ENCODE measurements at places on chromosomes 6 and 20.
A peak's percentile ranks its signal among the peaks of the same experiment; 100 is the strongest.

DNA sequence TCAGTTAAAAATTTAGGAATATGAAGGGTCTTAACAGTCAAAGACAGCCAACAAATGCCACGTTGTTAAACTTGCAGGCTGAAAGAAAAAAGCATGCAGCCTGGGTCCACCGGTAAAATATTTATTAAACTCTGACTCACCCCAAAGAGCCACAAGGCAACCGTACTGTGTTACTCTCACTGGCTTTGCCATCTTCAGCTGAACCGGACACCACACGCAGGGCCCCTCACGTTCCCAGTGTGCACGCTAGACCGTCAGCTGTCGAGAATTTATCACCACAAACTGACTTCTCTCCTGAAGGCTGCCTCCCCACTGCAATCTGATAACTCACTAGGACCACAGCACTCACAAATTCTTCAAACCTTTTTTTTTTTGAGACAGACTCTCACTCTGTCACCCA is 30.7 kb downstream of the HUS1B start:
- DNase-seq, result no peak
- no peaks in the 10 kb centered on the region for H3K27me3 ChIP-seq
- peaks cover 19% of the 10 kb centered on the region for H3K36me3 ChIP-seq
- peaks cover 12% of the 10 kb centered on the region for H3K4me1 ChIP-seq
- H3K27ac ChIP-seq, result no peak overlapping the region

DNA sequence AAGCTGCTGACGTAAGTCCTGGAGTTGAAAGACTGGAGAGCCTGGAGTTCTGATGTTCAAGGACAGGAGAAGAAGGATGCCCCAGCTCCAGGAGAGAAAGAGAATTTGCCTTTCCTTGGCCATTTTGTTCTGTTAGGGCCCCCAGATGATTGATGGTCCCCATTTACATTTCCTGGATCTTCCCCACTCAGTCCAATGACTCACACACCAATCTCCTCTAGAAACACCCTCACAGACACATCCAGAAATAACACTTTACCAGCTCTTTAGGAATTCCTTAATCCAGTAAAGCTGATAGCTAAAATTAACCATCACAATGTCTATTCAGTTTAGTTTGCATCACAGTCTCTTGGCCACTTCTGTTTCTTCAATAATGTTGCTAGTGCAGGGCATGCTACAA is 260.2 kb upstream of the IRAK1BP1 start:
- H3K36me3 ChIP-seq, result no peaks in the 10 kb centered on the region
- H3K4me3 ChIP-seq, result no peak overlapping the region
- no peaks in the 10 kb centered on the region for H3K4me1 ChIP-seq
- DNase-seq, result no peak
- H3K27me3 ChIP-seq, result no peaks in the 10 kb centered on the region

GRCh38 chr20:59221707-59222252 is 58.2 kb downstream of the ZNF831 start:
- H3K4me3 ChIP-seq, result peak overlapping the region; percentile 51
- H3K4me1 ChIP-seq, result peaks cover 13% of the 10 kb centered on the region
- H3K36me3 ChIP-seq, result no peaks in the 10 kb centered on the region

DNA sequence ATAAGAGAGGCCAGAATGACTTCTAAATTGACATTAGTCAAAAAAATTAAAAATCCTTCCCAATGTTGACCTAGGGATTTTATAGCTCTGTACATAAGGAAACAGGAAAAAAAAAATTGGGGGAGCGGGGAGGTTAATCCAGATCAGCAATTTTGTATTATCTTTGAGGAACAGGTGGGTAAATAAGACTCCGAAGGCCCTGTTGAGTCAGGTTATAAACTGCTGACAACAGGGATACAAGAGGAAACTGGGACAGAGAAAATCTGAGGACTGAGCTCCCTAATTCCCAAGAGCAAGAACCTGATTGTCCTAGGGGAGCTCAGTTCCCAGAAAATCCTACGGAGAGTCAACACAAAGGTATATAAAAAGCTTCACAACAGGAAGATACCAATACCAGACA is 26.8 kb upstream of the CRIP3 start:
- no peak for DNase-seq
- H3K4me1 ChIP-seq, result peaks cover 17% of the 10 kb centered on the region
- no peak overlapping the region for H3K4me3 ChIP-seq
- peaks cover 10% of the 10 kb centered on the region for H3K36me3 ChIP-seq
- H3K27me3 ChIP-seq, result peaks cover 4% of the 10 kb centered on the region

DNA sequence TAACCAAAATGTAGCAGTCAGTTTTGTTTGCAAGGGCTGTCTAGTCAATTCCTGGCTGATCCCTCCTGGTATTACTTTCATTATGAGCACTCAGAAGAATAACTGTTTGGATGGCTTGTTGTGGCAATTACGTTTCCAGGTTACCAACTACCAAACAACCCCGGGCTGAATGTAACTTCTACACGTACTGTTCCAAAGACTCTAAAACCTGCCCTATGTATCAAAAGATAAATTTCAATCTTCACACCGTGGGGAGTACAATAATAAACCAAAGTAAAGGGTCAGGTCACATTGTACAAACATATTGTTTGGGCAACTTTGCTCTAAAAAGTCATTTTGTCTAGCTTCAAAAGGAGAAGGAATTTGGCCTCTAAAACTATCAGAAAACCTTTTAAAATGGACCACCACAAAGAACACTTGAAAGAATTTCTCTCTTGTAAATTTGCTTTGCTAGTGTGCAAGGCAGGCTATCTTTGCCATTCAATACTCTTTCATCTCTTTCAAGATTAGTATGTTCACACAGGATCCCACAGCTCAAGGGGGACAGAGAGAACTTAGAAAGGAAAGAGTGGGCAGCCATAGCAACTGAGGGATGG is 27.6 kb downstream of the DCDC2 start:
- peaks cover 8% of the 10 kb centered on the region for H3K27me3 ChIP-seq
- no peaks in the 10 kb centered on the region for H3K4me1 ChIP-seq
- no peaks in the 10 kb centered on the region for H3K36me3 ChIP-seq

- no peak overlapping the region for H3K27ac ChIP-seq
- no peak for DNase-seq
- no peaks in the 10 kb centered on the region for H3K27me3 ChIP-seq
Observed at GRCh38 chr6:36035225-36035624, 7.6 kb downstream of the MAPK14 start.

- no peak within 1 kb of the TSS for H3K27ac ChIP-seq
- H3K4me1 ChIP-seq, result peaks cover 25% of the 10 kb centered on the region
- H3K4me3 ChIP-seq, result no peak within 1 kb of the TSS
- peaks cover 50% of the 10 kb centered on the region for H3K27me3 ChIP-seq
Observed at GRCh38 chr6:154356690-154357089, at the start of gene IPCEF1. TSS of gene IPCEF1 (minus strand) at chr6:154356803. CDS start at chr6:154265947, 90,856 bp downstream.

GRCh38 chr6:37376078-37376743 is 22.4 kb downstream of the RNF8 start:
- H3K27ac ChIP-seq, result no peak overlapping the region
- no peaks in the 10 kb centered on the region for H3K27me3 ChIP-seq
- peaks cover 28% of the 10 kb centered on the region for H3K36me3 ChIP-seq
- no peak overlapping the region for H3K4me3 ChIP-seq
- no peak for DNase-seq
- H3K4me1 ChIP-seq, result no peaks in the 10 kb centered on the region

- peak; percentile 33 for DNase-seq
- no peaks in the 10 kb centered on the region for H3K27me3 ChIP-seq
- H3K4me1 ChIP-seq, result peaks cover 15% of the 10 kb centered on the region
- H3K27ac ChIP-seq, result no peak overlapping the region
- peaks cover 2% of the 10 kb centered on the region for H3K36me3 ChIP-seq
- no peak overlapping the region for H3K4me3 ChIP-seq
Observed at GRCh38 chr20:62409931-62410745, 3.1 kb upstream of the CABLES2 start.

DNA sequence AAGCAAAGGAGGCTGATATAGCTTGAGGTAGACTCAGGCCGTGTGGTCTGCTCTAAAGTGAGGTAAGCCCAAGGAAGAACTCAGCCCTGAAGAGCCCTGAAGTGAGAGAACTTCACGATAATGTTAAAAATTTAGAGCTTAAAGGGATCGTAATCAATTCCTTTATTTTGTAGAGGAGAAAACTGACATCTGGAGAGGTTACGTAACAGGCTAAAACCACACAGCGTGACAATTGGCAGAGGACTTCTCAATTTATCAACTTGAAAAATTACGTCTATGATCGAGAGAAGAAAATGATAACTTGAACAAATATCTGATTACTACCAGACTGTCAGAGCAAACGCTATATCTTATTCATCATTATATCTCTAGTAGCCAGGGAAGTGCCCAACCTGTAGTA is 121.8 kb upstream of the FOXO3 start:
- no peaks in the 10 kb centered on the region for H3K36me3 ChIP-seq
- no peaks in the 10 kb centered on the region for H3K4me1 ChIP-seq
- DNase-seq, result no peak
- no peak overlapping the region for H3K27ac ChIP-seq
- H3K27me3 ChIP-seq, result peaks cover 49% of the 10 kb centered on the region
- H3K4me3 ChIP-seq, result no peak overlapping the region

- DNase-seq, result no peak
- H3K4me1 ChIP-seq, result no peaks in the 10 kb centered on the region
- H3K36me3 ChIP-seq, result no peaks in the 10 kb centered on the region
- no peak overlapping the region for H3K27ac ChIP-seq
- no peak overlapping the region for H3K4me3 ChIP-seq
Observed at GRCh38 chr6:82995066-82995465, 70.6 kb downstream of the UBE3D start.

- peaks cover 20% of the 10 kb centered on the region for H3K36me3 ChIP-seq
- peaks cover 32% of the 10 kb centered on the region for H3K4me1 ChIP-seq
- DNase-seq, result no peak
- H3K27ac ChIP-seq, result no peak overlapping the region
Observed at GRCh38 chr20:58399926-58400325, 10.9 kb downstream of the VAPB start.

DNA sequence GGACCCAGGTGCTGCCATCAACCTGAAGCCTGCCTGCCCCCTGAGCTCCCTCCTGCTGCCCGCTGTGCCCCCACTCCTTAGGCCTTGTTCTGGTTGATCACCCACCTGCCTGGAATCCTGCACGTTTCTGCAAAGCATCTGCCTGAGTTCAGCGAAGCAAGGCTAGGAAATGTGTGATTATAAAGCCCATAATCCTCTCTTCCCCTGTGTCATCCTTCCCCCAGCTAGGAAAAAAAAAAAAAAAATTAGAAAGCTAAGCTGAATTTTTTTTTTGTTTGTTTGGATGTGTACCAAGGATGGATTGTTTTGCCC is 93.2 kb downstream of the FOXA2 start:
- no peak for DNase-seq
- no peaks in the 10 kb centered on the region for H3K36me3 ChIP-seq
- no peaks in the 10 kb centered on the region for H3K27me3 ChIP-seq
- no peak overlapping the region for H3K27ac ChIP-seq
- no peak overlapping the region for H3K4me3 ChIP-seq

GRCh38 chr6:132736239-132736638 is 21.5 kb downstream of the VNN2 start:
- H3K4me3 ChIP-seq, result no peak overlapping the region
- no peak overlapping the region for H3K27ac ChIP-seq

GRCh38 chr6:11824986-11825385 is 46.4 kb upstream of the ADTRP start:
- H3K36me3 ChIP-seq, result no peaks in the 10 kb centered on the region
- no peak overlapping the region for H3K4me3 ChIP-seq
- peaks cover 1% of the 10 kb centered on the region for H3K27me3 ChIP-seq
- peaks cover 7% of the 10 kb centered on the region for H3K4me1 ChIP-seq

GRCh38 chr6:35859367-35859766 is 54.2 kb downstream of the LHFPL5 start:
- no peaks in the 10 kb centered on the region for H3K27me3 ChIP-seq
- H3K4me1 ChIP-seq, result peaks cover 3% of the 10 kb centered on the region
- H3K36me3 ChIP-seq, result peaks cover 84% of the 10 kb centered on the region

- H3K36me3 ChIP-seq, result no peaks in the 10 kb centered on the region
- no peak overlapping the region for H3K27ac ChIP-seq
- H3K4me3 ChIP-seq, result no peak overlapping the region
Observed at GRCh38 chr6:128754658-128755256, 128.2 kb upstream of the LAMA2 start.

GRCh38 chr6:38103921-38104320 is 284.4 kb downstream of the ZFAND3 start:
- H3K4me3 ChIP-seq, result no peak overlapping the region
- DNase-seq, result no peak
- H3K4me1 ChIP-seq, result peaks cover 5% of the 10 kb centered on the region
- peaks cover 3% of the 10 kb centered on the region for H3K36me3 ChIP-seq
- H3K27me3 ChIP-seq, result no peaks in the 10 kb centered on the region

- H3K4me3 ChIP-seq, result no peak overlapping the region
- H3K36me3 ChIP-seq, result no peaks in the 10 kb centered on the region
- peaks cover 2% of the 10 kb centered on the region for H3K4me1 ChIP-seq
- no peak overlapping the region for H3K27ac ChIP-seq
- H3K27me3 ChIP-seq, result no peaks in the 10 kb centered on the region
Observed at GRCh38 chr20:59723108-59723500, 118.8 kb downstream of the PHACTR3 start.

DNA sequence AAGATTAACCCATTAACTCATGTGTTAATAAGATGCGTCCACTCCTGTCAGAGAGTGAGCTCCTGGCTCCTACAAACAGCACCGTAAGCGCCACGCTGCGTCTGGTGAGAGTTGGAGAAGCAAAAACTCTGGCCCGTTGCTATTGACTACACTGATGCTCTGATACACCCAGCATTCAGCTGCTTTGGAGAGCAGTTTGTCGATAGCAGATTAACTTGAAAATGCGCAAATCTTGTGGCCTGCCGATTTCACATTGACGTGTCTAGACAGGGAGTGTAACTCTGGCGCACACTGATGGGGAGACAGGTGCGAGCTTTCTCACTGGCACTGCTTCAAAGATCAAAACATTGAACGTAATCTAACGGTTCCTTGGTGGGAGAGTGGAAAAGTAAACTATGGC is 151.7 kb upstream of the RPS6KA2 start:
- no peak overlapping the region for H3K4me3 ChIP-seq
- DNase-seq, result no peak
- H3K27me3 ChIP-seq, result peaks cover 2% of the 10 kb centered on the region
- H3K27ac ChIP-seq, result no peak overlapping the region

- H3K4me1 ChIP-seq, result no peaks in the 10 kb centered on the region
- H3K4me3 ChIP-seq, result no peak overlapping the region
- H3K27ac ChIP-seq, result no peak overlapping the region
- no peaks in the 10 kb centered on the region for H3K36me3 ChIP-seq
Observed at GRCh38 chr20:45121388-45121787, 2.9 kb downstream of the WFDC12 start.

DNA sequence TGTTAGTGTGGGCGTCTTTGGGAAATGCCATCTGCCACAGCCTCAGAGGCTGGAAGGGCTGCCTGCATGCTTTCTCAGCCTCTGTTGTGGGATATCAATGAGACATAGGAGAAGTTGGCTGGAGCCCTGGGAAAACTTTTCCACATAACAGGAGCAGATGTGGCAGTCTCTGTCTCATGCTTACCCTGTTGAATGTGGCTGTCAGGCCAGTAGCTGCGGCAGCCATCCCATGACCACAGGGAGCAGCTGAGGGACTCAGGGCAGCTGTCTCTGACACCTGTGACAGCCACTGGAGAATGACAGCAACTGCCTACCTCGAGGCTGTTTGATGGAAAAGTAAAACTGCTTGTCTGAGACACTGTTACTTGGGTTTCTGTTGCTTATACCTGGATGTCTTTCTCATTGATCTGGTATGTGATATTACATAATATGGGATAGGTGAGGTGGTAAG is 64.4 kb downstream of the TULP4 start:
- no peak overlapping the region for H3K4me3 ChIP-seq
- H3K27ac ChIP-seq, result no peak overlapping the region
- H3K27me3 ChIP-seq, result no peaks in the 10 kb centered on the region
- H3K4me1 ChIP-seq, result peaks cover 4% of the 10 kb centered on the region

DNA sequence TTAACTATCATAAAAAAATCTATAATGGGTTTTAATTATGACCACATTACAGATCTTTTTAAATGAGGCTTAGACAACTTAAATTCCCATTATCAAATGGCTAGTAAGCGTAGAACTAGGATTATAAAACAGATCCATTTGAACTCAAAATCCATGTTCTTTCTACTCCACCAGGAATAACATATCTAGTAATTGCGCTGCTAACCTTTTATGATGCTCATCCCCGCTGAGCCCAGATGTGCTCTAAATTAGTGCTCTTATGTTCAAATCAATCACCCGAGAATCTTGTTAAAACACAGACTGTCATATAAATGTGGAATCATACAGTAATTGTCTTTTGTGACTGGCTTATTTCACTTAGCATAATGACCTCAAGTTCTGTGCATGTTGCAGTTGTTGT is 903.1 kb downstream of the PHF3 start:
- H3K27me3 ChIP-seq, result no peaks in the 10 kb centered on the region
